ENCODE measurements at places on chromosomes 11 and 22. TPM values are rescaled to one million over a fixed set of nuclear protein-coding genes. Genes with fewer than 3 reads are reported as not detected.

- H3K27me3 ChIP-seq: no peaks in the 10 kb centered on the region
- H3K4me3 ChIP-seq: no peak overlapping the region
- peaks cover 54% of the 10 kb centered on the region for H3K4me1 ChIP-seq
- no peak overlapping the region for H3K27ac ChIP-seq
- H3K36me3 ChIP-seq: no peaks in the 10 kb centered on the region
Measured at GRCh38 chr11:8327761-8328192, 64.1 kb upstream of the LMO1 start.

DNA sequence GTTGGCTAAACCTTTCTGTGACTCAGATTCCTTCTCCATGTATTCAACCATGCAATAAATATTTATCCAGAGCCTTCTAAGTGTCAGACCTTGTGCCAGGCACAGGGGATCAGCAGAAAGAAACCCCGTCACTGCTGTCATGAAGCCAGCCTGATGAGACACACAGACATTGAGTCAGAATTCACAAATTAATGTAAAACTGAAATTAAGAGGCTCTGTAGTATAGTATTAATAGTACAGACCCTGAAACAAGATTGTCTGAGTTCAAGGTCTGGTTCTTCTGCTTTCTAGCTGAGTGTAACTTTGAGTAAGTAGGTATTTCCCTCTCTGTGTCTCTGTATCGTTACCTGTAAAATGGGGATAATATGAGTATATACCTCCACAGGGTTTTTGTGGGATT, 46.9 kb downstream of the ME3 start:
- H3K27me3 ChIP-seq: no peaks in the 10 kb centered on the region
- H3K36me3 ChIP-seq: no peaks in the 10 kb centered on the region
- peaks cover 3% of the 10 kb centered on the region for H3K4me1 ChIP-seq
- no peak overlapping the region for H3K27ac ChIP-seq

Gene OR8D1
- total RNA-seq: not detected

GRCh38 chr22:28442711-28443525, 236.7 kb downstream of the TTC28 start:
- H3K4me1 ChIP-seq: peaks cover 5% of the 10 kb centered on the region
- H3K27ac ChIP-seq: no peak overlapping the region
- H3K4me3 ChIP-seq: peak overlapping the region; percentile 61
- peak; percentile 49 for DNase-seq
- H3K27me3 ChIP-seq: no peaks in the 10 kb centered on the region

Gene OR2AG2
- total RNA-seq: 0.25 TPM

DNA sequence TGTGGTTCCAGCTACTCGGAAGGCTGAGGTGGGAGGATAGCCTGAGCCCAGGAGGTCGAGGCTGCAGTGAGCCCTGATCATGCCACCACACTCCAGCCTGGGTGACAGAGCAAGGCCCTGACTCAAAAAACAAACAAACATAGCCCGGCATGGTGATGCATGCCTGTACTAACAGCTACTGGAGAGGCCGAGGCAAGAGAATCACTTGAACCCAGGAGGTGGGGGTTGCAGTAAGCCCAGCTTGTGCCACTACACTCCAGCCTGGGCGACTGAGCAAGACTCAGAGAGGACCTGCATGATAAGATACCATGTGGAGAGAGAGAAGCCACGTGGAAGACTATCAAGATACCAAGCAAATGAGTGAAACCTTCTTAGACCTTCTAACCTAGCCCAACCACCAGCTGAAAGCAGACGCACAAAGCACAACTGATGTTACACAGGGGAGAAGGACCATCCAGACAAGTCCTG, 36.1 kb downstream of the AMBRA1 start:
- no peak overlapping the region for H3K27ac ChIP-seq
- H3K4me3 ChIP-seq: no peak overlapping the region
- H3K4me1 ChIP-seq: peaks cover 23% of the 10 kb centered on the region
- H3K27me3 ChIP-seq: no peaks in the 10 kb centered on the region

Gene C11orf87
- not detected for total RNA-seq

- no peaks in the 10 kb centered on the region for H3K4me1 ChIP-seq
- H3K27me3 ChIP-seq: no peaks in the 10 kb centered on the region
- no peaks in the 10 kb centered on the region for H3K36me3 ChIP-seq
- H3K4me3 ChIP-seq: no peak overlapping the region
Measured at GRCh38 chr22:47617186-47617585, 854.7 kb downstream of the TBC1D22A start.

Gene MN1
- 27.2 TPM for total RNA-seq

GRCh38 chr11:102302241-102302640, 15.0 kb upstream of the BIRC3 start:
- H3K36me3 ChIP-seq: no peaks in the 10 kb centered on the region
- no peak for DNase-seq
- H3K27ac ChIP-seq: no peak overlapping the region
- H3K27me3 ChIP-seq: no peaks in the 10 kb centered on the region

DNA sequence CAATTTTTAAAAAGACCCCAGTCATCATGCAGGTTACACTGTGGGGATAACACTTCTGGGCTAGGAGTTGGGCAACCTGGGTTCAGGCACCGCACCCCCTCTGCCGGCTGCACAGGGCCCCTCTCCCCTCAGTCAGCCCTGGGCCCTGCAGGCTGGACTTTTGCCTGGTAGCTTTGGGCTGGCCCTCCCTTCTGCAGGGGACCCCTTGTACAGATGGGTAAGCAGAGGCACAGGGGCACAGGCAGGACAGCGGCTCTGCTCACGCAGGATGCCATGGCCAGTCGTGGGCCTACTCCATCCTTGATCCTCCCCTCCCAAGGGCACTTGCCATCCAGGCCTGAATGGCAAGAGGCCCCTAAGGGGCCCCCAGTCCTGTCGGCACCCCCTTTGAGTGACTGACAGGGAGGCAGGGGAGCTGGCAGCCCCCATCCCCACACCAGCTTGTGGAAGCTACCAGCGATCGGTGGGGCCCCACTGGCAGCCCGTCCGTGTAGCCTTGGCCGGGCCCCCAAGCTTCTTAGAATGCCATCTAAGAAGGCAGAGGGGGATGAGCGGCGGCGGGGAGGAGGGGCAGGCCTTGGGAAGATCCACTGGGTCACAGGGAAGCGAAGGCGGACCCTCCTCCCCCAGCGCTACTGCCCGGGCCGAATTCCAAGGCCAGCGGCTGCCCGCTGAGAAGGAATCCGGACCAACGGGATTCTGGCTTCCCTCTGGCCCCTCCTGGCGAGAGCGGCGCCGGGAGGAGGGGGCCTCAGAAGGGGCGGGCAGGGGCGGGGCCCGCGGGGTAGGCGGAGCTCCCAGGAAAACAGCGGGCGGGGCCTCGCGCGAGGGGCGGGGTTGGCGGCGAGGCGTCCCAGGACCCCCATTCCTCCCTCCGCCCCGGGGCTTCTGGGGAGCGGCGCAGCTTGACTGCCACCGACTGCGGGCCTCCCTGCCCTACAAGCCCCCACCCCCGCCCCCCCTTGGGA, 6.8 kb upstream of the CHKA start:
- H3K27me3 ChIP-seq: peaks cover 8% of the 10 kb centered on the region
- peak; percentile 91 for DNase-seq
- H3K27ac ChIP-seq: no peak overlapping the region
- H3K36me3 ChIP-seq: no peaks in the 10 kb centered on the region
- peak overlapping the region; percentile 46 for H3K4me3 ChIP-seq

DNA sequence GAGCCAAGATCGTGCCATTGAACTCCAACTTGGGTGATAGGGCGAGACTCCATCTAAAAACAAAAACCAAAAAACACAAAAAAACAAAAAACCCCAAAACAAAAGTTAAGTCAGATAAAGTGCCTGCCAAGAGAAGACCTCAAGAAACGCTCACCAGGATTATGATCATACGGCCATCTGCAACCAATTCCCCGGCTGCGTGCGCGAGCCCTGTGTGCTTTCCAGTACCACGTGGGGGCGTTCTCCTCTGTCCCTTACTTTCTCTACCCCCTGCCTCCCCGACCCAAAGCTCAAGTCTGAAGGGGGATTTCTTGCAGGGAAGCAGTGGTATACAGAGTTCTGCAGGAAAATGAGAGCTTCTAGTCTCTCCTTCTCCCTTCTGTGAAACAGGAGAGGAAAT, 10.5 kb upstream of the RPS19BP1 start:
- no peak overlapping the region for H3K27ac ChIP-seq
- no peaks in the 10 kb centered on the region for H3K36me3 ChIP-seq
- DNase-seq: peak; percentile 79
- H3K4me3 ChIP-seq: no peak overlapping the region

Gene CD248
- 0.62 TPM for total RNA-seq

DNA sequence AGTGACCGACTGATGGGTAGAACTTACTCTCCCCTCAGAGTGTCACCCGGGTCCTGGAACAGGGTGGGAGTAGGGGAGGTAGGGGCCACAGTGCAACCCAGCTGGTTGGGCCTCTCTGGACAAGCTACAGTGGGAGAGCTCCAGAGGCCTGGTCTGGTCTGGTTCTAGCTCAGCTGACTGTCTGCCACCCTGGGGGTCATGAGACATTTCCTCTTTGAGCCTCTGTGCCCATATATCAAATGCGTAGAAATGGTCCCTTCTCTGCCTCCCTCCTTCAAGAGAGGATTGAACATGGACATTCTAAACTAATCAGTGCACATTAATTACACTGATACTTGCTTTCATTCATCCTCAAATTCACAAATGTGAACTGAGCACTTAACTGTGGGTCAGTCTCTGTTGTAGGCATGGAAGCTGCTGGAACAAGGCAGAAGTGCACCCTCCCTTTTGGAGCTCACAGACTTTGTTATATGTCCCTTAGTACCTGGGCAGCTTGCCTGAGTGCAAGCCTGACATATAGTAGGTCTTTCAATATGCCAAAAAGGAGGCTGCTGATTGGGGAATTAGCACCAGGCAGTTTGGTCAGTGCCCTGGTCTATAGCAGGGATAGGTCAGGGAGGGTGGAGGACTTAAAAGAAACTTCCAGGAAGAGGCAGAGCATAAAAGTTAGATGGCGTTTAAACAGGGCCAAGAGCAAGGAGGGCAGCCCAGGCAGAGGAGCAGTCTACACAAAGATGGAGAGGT, 25.7 kb downstream of the ARHGEF17 start:
- H3K4me3 ChIP-seq: no peak overlapping the region
- no peaks in the 10 kb centered on the region for H3K36me3 ChIP-seq
- no peak for DNase-seq
- H3K27me3 ChIP-seq: no peaks in the 10 kb centered on the region
- peaks cover 61% of the 10 kb centered on the region for H3K4me1 ChIP-seq

Gene ACTN3
- 33.0 TPM for total RNA-seq

GRCh38 chr11:124977006-124977405, 23.0 kb downstream of the CCDC15 start:
- H3K4me3 ChIP-seq: no peak overlapping the region
- no peaks in the 10 kb centered on the region for H3K27me3 ChIP-seq
- no peak for DNase-seq
- no peak overlapping the region for H3K27ac ChIP-seq
- H3K4me1 ChIP-seq: peaks cover 4% of the 10 kb centered on the region

Gene DEUP1
- not detected for total RNA-seq

GRCh38 chr11:34064291-34064690, 12.8 kb downstream of the CAPRIN1 start:
- no peaks in the 10 kb centered on the region for H3K4me1 ChIP-seq
- peaks cover 8% of the 10 kb centered on the region for H3K36me3 ChIP-seq
- H3K4me3 ChIP-seq: no peak overlapping the region
- no peaks in the 10 kb centered on the region for H3K27me3 ChIP-seq
- no peak overlapping the region for H3K27ac ChIP-seq
- no peak for DNase-seq

DNA sequence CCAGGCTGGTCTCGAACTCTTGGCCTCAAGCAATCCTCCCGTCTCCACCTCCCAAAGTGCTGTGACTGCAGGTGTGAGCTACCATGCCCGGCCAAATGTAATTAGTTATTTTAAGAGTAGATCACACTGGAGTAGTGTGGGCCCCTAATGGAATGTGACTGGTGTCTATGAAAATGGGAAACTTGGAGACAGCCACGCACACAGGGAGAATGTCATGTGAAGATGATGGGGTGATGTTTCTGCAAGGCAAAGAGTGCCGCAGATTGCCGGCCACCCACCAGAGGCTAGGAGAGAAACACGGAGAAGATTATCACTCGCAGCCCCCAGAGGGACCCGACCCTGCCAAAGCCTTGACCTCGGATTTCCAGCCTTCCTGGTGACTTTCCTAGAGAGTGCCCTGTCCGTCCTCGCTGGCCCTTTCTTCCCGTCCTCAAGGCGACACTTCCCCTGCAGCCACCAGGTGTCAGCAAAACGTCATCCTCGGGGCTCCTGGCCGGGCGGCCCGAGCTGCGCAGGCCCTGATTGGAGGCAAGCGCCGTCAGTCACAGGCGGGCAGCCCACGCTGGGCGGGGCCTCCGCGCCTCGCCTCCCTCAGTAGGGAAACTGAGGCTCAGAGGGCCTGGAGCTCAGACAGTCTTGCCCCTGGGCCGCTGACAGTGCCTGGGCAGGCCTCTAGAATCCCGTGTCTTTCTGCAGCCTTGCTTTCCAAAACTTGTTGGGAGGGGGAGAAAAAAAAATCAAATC, 16.3 kb downstream of the CRYBB2 start:
- H3K4me3 ChIP-seq: no peak overlapping the region
- H3K27me3 ChIP-seq: no peaks in the 10 kb centered on the region
- H3K36me3 ChIP-seq: no peaks in the 10 kb centered on the region
- H3K27ac ChIP-seq: no peak overlapping the region
- DNase-seq: peak; percentile 94

DNA sequence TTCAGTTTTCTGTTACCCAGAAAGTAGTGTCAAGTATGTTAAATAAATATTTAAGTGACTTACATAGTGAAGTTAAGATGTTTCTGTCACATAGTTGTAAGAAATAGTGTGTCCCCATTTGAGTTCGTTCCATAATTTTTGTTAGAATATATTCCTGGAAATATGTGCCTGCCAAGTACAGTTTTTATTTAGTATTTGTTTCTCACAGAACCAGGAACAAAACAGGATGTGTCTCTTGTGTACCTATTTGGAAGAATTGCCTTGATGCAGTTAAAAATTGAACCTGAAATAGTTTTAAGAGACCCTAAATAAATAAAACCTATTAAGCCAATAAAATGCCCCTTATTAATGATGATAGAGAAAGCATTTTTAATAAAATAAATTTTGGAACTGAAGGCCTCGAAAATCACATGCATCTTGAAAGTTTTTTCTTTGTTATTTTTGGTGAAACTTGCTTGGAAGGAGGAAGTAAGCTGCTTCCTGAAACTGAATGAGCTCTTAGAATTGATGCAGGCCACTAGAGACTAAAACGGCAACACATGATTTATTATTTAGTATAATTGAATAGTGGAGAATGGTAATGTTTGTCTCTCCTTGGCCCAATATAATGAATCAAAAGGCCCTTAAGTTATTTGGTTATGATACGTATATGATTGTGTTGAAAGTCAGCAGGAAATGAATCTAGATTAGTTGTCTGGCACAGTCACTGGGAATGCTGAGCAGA, 55.9 kb downstream of the SWAP70 start:
- no peak overlapping the region for H3K4me3 ChIP-seq
- H3K4me1 ChIP-seq: peaks cover 6% of the 10 kb centered on the region
- H3K27me3 ChIP-seq: no peaks in the 10 kb centered on the region
- DNase-seq: no peak
- no peaks in the 10 kb centered on the region for H3K36me3 ChIP-seq

Measured in neural progenitor cell (in vitro differentiated cells).